ELF-1 (cell line): ENCODE measurements at places on chromosomes 2 and 18.
A peak's percentile ranks its signal among the peaks of the same experiment; 100 is the strongest.

DNA sequence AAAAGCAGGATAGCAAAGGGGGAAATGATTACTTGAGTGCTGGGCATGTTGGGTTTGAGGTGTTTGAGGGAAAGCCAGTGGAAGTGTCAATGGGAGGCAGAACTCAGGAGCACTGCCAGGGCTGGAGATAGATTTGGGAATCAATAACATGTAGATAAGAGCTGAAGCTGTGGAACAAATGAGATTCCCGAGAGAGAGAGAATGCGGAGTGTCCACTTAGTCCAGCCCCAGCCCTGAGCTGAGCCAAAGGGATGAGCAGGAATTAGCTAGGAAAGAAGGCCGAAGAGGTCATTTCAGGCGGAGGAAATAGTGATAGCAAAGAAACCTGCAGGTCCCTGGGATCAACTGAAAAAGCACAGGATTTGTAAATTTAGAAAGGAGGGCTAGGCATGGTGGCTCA, 21.2 kb upstream of the YES1 start:
- no peak for DNase-seq

- DNase-seq: no peak
Measured at GRCh38 chr2:170350929-170351826, 173.2 kb downstream of the MYO3B start.

- DNase-seq: no peak
Measured at GRCh38 chr2:241136661-241137260, 12.5 kb downstream of the PASK start.

- DNase-seq: no peak
Measured at GRCh38 chr2:236241181-236242056, 22.8 kb downstream of the ASB18 start.

DNA sequence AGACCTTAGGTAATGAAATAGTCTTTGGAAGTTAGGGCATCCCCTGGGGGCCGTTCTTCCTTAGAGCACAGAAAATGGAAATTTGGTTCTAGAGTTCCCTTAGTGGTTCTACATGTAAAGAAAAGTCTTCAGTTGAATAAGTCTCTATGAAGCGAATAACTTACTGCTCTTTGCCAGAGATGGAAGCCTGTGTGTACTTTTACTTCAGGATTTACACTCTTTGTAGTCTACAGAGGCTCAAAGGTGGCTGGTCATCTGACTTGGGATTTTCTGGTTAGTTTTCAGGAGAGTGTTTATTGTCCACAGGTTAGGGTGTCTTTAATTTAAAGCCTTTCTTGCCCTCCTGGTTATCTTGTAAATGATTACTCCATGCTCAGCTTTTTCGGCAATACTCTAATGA, 210.6 kb downstream of the ZNF521 start:
- no peak for DNase-seq

GRCh38 chr2:145771525-145771924, 1251.6 kb upstream of the ZEB2 start:
- DNase-seq: no peak

DNA sequence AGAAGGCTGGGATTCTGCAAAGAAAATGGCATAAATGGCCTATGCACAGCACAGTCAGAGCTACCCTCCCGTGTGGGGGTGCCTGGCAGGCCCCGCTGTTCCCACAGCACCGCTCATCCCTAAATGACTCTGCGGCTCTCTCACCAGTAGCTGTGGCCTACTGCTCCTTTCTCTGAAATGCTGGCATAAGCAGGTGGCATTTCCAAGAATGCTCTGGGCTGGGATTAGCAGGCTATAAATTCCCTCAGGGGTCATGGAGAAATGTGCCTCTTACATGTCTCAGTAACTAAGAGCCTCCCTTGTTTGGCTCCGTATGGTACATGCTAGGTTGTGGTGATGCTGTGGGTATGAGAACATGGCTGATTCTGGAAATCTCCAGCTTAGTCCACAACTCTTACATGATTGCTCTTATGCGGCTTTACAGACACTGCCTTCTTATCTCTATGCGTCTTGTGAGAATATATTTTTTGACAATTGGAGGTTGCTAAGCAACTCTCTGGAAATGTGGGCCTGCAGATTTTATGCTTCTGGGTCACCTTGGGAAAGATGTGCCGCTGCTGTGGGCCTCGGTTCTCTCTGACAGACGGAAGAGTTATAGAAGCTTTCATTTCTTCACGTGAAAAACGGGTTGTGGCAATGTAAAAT, 80.3 kb upstream of the GATA6 start:
- DNase-seq: no peak

- no peak for DNase-seq
Measured at GRCh38 chr18:679516-679915, 22.1 kb downstream of the TYMS start.

- no peak for DNase-seq
Measured at GRCh38 chr2:203777030-203777429, 70.6 kb downstream of the CD28 start.

DNA sequence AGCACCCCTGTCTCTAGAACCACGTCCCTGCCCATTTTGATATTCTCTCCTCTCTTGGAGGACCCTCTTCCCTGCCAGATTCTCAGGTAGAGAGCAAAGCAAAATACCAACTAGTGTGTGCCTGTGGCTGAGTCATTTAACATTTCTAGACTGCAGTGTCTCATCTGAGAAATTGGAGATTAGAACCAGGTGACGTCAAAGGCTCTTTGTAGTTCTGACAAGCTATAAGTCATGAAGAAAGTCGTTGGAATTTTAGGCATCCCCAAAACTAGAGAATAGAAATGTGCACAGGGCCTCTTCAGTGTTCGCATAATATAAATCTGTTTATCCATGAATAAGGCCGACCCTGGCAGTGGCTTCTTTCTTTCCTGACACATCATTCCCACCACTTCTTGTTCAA, 74.4 kb upstream of the TANC1 start:
- no peak for DNase-seq

GRCh38 chr2:696463-696862, 19.3 kb upstream of the TMEM18 start:
- no peak for DNase-seq

DNA sequence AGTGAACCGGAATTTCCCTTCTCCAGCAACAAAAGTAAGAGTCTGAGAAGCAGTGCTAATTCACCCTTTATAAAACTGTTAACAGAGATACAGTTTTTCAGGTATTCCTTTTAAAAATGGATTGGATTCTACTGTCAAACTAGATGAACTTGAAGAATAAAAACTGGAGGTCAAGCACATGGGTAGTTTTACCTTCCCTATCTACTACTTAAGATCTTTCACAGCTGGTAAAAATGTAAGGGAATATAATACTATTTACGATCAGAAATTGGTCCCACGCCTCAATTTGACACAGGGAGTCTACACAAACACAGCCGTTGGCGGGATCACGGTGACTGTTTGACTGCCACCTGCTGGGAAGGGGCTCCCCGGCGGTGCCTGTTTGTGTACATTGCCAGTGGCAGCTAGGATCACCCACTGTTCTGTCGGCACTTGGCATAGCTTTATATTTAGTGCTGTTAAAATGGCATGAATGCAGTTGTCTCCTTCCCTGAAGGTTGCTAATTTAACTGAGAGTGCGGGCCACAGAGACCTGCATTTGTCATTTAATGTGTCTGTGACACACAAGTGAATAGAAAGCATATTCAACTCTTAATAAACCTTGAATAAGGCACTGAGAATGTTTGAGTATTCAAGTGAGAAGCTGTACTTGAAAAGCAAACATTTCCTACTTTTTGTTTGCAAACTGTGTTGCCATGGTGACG, 59.5 kb downstream of the ABCG8 start:
- peak; percentile 23 for DNase-seq

DNA sequence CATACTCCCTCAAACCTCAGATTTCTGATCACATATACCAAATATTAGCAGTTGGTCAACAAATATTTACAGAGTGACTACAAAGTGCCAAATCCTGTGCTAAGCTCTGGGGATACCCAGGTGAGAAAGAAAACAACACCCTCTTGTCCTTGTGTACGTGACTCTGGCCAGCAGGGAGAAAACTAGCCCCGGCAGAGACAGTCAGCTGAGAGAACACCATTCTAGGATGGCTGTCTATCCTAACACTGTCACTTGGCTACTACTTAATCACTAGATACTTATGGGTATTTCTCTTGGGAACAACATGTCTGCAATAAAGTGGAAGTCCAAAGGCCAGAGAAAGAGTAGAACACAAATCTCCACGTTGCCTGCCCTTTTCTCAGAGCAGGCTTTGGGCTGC, 57.9 kb upstream of the CD226 start:
- no peak for DNase-seq

DNA sequence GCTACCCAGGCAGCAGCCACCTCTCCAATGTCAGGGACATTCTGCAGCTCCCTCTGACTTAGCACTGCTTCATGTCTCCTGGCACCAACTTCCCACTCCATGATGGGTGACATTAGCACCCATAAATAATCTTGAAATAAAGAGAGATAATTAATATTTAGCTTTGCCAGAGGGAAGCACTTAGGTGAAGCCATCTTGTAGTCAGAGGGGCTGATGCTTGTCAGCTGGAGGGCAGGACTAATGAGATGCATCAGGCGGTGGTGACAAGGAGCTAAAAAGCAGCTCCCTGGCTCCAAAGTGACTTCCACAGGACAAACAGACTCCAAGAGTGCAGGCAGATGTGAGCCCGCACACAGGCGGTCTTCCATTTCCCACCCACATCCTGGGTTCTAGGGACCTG, 153.0 kb upstream of the ID2 start:
- no peak for DNase-seq

DNA sequence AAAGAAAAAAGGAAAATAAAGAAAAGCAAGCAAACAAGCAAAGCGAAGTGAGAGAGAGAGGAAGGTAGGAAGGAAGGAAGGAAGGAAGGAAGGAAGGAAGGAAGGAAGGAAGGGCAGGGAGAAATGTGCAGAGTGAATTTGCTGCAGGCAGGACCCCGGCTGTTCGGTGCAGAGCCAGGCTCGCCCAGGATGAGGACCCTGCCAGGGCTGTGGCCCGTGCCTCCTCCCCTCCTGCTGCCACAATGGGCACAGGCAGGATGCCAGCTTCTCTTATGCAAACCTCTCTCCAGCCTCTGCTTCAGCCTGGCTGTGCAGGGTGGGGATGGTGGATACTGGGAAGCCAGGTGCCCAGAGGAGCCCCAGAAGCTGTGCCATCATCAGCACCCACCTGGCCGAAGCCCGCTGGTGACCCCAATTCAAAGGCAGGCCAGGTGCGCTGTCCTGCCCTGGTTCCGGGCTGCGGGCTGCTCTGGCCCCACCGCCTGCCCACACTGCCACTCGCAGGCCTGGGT, 3.2 kb downstream of the GPR17 start:
- no peak for DNase-seq

GRCh38 chr2:102399499-102400141, 23.3 kb upstream of the IL18RAP start:
- DNase-seq: no peak

GRCh38 chr2:51201295-51201694, 169.4 kb upstream of the NRXN1 start:
- no peak for DNase-seq

GRCh38 chr2:161992531-161992930, 81.5 kb downstream of the DPP4 start:
- DNase-seq: no peak

DNA sequence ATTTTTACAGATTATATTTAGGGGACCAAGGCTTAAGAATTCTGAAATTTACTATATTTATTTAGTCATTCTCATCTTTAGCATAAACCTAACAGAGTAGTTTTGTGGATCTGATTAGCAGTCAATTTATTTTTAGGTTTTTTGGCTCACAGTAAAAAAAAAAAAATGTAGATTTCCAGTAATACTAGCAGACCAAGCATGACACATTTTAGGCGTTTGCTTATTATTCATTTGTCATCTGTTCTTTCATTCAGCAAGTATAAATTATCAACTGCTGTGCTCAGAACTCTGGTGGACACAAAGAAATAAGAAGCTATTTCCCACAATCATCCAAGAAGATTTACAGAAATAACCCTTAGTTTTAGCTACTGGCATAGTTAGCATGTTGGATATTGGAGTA, 20.6 kb downstream of the PDE1A start:
- DNase-seq: no peak

GRCh38 chr2:109335631-109336176, 206.7 kb downstream of the SH3RF3 start:
- no peak for DNase-seq
